ENCODE measurements at places on chromosomes 7 and 10.

DNA sequence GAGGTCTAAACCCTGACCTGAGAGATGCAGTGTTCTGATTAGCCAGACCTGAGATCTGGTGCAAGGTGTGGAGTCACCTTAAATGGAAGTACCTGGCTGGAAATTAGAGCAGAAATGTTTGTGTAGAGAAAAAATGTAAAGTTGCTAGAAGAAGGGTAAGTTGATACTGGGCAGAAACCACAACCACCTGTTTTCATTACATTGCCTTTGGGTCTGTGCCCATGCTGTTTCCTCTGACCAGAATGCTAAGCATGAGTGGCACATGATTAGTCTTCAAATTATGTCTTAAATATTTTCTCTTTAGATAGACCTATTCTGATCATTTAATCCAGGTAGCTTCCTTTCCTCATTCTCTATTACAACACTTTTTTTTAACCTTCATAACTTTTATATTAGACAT lies 69.0 kb downstream of the CASD1 start:
- no peak for DNase-seq

DNA sequence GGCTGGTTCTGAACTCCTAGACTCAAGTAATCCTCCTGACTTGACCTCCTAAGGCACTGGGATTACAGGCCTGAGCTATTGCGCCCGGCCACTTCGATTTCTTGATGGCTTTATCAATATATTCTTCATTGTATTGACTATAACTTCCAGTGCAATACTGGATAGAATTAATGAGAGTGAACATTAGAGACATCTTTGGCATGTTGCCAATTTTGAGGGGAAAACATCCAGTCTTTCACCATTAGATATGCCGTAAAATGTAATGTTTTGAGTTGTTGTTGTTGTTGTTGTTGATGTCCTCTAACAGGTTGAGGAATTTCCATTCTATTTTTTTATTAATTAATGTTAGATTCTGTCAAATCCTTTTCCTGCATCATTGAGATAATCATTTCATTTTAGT lies 578.9 kb downstream of the ZWINT start:
- DNase-seq: no peak

DNA sequence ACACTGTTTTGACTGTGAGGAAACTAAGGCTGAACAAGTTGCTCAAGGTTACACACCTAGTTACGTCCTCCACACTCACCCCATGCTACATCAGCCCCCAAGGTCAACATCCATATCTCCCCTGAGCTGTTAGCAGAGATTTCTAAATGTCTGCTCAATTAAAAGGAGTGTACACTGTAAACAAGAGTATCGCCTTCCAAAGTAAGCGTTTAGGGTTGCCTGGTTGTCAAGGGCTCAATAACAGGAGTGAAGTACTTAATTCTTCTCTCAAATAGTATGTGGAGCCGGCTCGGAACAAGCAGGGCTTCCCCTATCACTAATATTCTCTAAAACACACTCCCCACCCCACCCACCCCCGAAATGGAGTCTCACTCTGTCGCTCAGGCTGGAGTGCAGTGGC lies 412.8 kb upstream of the GALNT17 start:
- no peak for DNase-seq

- DNase-seq: no peak
Observed at GRCh38 chr7:18900803-18901202, 216.6 kb downstream of the TWIST1 start.

DNA sequence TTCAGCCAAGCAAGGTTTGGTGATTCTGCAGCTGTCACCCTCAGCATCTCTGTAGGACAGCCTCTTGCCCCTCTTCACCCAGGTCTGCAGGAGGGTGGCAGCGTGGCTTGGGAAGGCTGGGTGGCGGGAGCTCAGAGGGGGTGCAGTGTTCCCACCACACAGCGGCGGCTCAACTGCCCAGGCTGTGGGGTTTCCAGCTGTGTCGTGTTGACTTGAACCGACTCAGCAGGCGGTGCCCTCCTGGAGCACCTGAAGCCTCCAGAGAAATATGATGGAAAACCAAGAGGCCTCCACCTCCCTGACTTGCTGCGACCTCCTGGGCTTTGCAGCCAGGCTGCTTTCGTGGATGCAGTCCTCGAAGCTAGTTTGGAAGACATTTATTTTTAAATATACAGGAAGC lies 68.0 kb upstream of the KLF6 start:
- no peak for DNase-seq

- no peak for DNase-seq
Observed at GRCh38 chr7:85196696-85197095, 9.8 kb upstream of the SEMA3D start.

- no peak for DNase-seq
Observed at GRCh38 chr10:133528845-133529575, 1.8 kb downstream of the CYP2E1 start.

- DNase-seq: no peak
Observed at GRCh38 chr7:126843336-126843735, 409.4 kb downstream of the GRM8 start.

DNA sequence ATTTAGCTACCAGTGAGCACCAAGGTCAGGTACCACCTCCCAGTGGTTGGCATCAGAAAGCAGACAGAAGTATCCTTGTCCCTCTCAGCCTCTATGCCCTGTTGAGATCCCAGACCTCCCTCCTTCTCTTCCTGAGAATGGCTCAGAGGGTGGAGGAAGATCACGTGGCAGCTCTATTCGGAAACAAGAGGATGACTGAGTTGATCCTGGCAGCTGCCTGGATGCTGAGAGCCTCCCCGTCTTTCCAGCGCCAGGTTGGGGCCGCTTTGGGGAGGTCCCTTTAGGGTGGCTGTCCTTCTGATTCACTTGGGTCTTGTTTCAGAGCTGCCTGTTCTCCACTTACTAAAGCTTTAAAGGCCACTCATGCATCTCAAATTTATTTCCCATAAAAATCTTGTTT lies 36.9 kb upstream of the NPFFR1 start:
- no peak for DNase-seq

DNA sequence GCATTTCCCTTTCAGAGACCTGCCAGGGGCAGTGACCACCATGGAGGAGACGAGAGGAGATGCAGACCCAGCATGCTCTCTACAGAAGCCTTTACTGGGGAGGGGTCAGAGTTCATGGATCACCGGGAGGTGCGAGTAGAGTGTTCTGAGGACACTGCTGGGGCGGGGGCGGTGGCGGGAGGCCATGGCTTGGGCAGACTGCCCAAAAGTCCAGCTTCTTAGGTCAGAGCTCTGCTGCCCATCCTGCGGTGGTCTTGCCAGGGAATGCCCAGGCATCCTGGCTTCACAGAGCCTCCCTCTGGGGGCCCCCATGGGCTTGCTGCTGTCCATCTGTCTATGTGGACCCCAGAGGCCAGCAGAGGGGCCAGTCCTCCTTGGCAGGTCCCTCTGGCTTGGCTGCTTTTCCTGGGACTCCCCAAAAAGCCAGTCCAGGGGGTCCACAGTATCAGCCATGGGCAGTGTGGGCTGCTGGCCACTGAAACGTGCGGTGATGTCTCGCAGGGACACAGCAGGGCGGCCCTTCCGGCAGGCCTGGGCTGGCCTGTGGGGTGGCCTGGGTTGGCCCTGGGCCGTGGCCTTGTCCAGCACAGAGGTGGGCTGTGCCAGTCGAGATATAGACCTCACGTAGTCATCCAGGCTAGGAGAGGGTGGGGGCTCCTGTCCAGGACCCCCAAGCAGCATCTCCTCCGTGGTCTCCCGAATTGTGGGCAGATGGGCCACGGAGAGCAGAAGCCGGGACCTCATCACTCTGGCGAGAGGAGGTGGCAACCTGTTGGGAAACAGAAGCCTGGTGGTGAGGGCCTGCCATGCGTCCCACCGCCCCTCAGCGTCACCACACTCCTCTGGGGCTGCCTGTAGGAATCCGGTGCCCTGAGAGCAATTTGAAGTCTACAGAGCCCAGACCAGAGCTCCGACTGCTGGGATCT lies 1.1 kb downstream of the DEPP1 start:
- no peak for DNase-seq

- no peak for DNase-seq
Observed at GRCh38 chr10:42635098-42635497, 3.3 kb downstream of the ZNF33B start.

DNA sequence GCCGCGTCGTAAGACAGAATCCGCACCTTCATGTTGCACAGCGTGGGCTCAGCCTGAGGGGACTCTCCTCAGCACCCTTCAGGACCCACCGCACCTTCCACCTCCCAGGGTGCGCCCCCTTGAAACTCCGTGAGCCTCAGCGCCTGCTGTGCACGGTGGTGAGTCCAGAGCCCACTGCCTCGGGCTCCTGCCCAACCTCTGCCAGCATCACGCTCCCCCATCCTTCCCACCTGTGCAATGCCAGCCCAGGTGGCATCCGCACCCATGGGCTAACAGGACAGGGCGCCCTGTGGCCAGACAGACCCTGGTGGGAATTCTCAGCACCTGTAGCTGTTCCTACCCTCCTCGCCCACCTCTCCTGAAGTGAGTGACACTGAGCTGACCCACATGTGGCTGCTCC lies 96.4 kb downstream of the DYNC2I1 start:
- DNase-seq: no peak

- no peak for DNase-seq
Observed at GRCh38 chr10:92742331-92743228, 52.8 kb downstream of the HHEX start.

- no peak for DNase-seq
Observed at GRCh38 chr10:118768041-118768919, 13.5 kb upstream of the CACUL1 start.

GRCh38 chr10:12589291-12589690 lies 239.9 kb downstream of the CAMK1D start:
- DNase-seq: no peak

GRCh38 chr10:42753126-42753506 lies 29.5 kb upstream of the BMS1 start:
- no peak for DNase-seq

GRCh38 chr7:126803990-126804389 lies 448.8 kb downstream of the GRM8 start:
- DNase-seq: no peak

DNA sequence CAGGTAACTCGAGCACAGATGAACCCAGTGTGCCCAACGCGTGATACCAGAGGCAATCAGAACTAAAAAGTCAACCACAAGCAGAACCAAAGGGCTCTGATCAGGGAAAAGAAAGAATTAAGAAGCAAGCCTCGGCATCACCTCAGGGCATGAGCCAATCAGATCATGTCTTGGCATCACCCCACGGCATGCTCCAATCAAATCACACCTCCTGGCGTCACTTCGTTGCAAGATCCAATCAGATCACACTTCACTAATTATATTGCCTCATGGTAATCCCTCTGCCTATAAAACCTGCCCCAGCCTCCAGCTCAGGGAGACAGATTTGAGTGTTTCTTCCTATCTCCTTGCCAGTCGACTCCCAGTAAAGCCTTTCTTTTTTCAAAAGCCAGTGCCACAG lies 46.8 kb downstream of the TYW1B start:
- no peak for DNase-seq

GRCh38 chr7:121638286-121638685 lies 234.7 kb upstream of the PTPRZ1 start:
- DNase-seq: no peak

- DNase-seq: no peak
Observed at GRCh38 chr10:133608855-133609254, 17.7 kb downstream of the FRG2B start.

DNA sequence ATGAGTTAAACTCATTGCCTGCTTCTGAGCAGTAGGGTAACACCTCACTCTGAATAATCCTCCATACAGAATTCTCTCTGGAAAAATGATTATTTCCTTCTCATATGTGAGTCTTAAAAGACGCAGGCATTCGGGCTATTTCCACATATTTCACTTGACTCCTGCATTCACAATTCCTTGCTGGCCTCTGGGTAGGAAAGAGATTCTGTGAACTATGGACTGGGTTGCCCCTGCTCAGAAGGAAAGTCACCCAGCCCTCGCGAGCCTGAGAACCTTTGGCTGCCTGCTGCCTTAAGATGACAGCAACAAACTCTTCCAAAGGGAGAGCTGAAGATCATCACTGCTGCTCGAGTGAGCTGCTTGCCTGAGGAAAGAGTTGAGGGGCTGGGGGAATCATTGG lies 216.8 kb downstream of the BAMBI start:
- no peak for DNase-seq

DNA sequence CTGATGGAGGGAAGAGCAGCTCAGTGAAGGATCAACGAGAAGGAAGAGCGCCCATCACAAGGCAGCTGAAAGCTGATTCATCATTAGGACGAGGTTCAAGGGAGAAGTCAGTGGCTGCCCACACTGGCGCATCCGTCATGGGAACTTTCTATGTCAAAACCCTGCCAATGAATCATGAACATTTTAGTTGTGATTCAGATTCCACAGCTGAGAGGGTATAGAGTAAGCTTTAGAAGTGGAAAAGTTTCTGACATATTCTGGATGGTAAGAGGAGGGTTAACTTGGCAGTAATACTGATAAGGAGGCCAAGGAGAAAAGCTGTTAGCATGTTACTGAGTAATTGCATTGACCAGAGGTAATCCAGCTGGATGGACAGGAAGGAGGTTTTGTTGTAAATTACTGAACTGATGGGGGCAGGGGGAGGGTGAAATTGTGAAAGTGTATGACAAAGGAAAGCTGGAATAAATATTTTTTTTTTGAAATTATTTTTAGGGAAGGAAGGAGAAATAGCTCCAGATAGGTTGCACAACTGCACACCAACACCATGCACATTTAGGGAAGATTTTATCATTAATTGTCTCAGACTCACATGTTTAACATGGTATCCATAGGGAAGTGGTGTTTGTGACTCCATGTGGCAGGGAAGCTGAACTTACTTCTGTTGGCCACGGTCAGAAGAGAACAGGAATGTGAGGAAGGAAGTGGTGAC lies 78.3 kb upstream of the NRP1 start:
- no peak for DNase-seq

DNA sequence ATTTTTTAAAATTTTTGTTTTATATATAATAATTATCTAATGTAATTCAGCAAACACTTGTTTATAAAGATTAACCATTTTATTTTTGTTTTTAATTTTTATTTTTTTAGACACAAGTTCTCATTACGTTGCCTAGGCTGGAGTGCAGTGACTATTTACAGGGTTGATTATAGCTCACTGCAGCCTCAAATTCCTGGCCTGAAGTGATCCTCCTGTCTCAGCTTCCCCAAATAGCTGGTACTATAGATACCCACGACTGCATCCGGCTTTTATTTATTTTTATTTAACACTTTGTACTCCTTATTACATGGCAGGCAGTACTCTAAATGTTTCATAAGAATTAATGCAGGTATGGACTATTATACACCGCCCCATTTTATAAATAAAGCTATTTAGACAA lies 288.7 kb downstream of the MDFIC start:
- DNase-seq: no peak

- DNase-seq: no peak
Observed at GRCh38 chr10:35635576-35635975, 6.5 kb downstream of the FZD8 start.

DNA sequence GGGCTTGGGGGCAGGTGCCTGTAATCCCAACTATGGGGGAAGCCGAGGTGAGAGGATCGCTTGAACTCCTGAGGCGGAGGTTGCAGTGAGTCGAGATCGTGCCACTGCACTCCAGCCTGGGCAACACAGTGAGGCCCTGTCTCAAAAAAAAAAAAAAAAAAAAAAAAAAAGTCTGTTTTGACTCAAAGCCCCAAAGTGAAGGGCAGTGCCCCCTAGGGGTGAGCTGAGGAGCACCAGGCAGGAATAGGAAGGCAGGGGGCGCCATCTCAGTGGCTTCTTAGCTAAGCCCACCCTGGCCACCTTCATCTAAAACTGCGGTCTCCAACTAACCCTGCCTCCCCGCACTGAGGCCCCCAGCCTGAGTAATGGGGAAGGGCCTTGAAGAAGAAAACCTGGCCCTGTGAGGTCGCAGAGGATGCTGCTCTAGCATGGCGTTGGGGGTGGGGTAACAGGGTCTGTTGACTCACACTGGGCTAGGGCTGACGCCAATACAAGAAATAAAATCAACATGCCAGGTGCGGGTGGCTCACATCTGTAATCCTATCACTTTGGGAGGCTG lies 9.8 kb downstream of the PODXL start:
- no peak for DNase-seq
